ENCODE measurements at places on chromosomes 4 and X.

DNA sequence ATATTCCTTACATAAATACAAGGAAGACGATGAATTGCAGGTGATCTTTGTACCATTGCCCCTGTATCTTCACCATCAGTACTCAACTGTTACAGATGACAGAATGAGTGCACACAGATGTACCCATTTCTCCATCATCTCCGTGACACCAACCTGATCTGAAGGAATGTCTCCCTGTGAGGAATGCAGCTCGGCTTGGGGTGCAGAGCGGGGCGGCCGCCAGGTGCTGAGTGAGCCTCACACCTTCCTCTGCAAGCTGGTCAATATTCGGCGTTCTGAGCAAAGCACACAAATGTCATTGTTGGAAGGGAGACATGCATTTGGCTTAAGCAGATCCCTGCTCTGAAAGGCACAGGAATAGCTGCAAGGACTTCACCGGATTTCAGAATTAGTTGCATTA, 7.4 kb downstream of the ARSD start:
- DNase-seq, result no peak

DNA sequence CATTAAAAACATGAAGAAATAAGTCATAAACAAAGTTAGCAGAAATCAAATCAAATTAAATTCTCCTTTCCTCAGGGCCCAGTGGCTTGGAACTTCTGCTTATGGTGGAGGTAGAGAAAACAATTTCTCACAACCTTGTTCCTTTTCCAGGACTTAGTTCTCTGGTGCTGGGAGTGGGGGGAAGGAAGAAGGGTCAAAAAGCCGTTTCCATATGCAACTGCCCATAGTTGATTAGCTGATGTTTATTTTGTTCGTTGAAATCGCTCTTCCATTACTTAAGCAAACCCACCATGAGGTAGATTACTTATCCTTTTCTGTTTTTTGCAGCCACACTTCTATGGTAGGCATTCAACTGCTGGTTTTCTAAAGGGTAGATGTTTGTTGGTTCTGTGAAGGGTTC, 94.2 kb downstream of the ARSJ start:
- DNase-seq, result no peak

DNA sequence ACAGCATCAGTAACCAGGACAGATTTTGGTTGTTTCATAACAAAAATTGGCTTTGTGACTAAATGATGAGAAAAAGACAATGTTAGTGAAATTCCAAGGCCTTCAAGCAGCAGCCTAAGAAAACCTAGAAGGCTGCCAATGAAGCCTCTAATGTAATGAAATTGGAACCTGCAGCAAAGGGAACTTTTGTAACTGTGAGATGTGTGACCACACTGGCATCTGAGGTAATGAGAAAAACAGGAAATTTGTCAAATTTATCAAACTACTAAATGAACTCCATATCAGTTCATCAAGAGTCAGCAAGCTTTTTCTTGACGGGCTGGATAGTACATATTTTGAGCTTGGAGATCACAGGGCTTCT, 30.4 kb upstream of the EMCN start:
- no peak for DNase-seq

DNA sequence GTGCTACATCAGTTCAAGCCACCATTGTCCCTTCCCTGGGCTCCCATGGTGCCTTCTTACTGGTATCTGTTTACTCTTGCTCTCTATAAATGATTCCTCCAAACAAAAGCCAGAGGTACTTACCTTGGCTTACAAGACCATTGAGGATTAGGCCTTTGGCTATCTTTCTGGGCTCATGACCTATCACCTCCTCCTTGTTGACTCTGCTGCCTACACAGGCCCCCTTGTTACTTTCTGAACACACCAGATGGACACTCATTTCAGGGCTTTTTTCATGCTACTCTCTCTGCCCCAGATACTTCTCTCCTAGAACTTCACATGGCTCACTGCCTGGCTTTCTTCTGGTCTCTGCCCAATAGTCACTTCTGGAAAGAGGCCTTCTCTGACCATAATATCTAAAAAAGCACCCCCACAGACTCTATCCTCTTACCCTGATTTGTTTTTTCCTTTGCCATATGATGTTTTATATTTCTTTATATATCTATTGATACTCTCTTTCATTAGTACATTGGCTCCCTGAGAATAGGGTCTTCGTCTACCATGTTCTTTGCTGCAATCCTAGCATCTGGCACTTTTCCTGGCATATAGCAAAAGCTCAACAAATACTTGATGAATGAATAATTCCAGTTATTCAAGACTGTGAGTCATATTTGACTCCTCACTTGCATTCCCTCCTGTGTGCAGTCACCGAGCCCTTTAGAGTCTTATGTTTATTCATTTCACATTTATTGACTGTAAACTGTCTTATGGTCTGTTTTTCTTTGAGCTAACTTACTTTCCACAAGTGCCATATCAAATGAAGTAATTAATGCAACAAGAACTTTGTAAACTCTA, 27.1 kb upstream of the TAPT1 start:
- DNase-seq, result peak; percentile 31

- DNase-seq, result no peak
These were observed 67.5 kb upstream of the DDX60 start for GRCh38 chr4:168386002-168386401.

- no peak for DNase-seq
These were observed 205.4 kb downstream of the LDB2 start for GRCh38 chr4:16692961-16693506.

- no peak for DNase-seq
These were observed 122.1 kb downstream of the FRAS1 start for GRCh38 chr4:78179196-78179595.

GRCh38 chr4:156771171-156771837, 200.3 kb downstream of the PDGFC start:
- peak; percentile 62 for DNase-seq

DNA sequence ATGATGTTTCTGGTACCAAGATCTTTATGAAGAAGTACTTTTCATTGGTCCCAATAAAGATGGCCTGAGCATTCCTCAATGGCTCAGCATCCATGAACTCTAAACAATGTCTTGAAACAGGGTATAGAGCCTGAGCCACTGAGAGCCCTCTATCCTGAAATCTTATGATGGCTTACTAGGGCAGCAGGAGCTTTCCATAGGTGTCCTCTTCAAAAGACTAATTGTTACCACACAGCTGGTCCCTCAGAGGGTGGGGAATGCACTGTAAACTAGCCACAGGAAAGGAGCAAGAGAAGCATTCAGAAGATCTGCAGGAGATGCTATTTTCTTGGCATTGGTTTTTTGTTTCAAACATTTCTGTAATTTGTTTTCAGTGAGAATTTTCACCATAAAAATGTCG, 5.6 kb upstream of the BANK1 start:
- peak; percentile 0 for DNase-seq

GRCh38 chrX:97849951-97850350, 966.2 kb downstream of the RPA4 start:
- no peak for DNase-seq

DNA sequence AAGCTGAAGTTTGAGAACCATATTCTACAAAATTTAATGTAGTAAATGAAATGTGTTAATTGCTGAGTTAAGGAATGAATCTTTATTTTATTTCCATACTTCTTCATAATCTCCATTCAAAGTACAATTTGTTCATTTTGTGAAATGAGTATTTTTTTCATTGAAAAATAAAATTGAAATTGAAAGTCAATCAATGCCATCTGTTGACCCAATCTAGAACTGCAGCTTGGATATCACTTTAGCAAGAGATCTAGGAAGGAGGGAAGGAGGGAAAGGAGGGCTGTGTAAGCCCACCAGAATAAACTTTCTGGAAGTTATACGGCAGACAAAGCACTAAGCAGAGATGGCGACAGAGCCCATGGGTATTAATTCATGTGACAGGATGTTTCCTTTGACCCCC, 128.4 kb downstream of the ZMAT1 start:
- DNase-seq, result no peak

DNA sequence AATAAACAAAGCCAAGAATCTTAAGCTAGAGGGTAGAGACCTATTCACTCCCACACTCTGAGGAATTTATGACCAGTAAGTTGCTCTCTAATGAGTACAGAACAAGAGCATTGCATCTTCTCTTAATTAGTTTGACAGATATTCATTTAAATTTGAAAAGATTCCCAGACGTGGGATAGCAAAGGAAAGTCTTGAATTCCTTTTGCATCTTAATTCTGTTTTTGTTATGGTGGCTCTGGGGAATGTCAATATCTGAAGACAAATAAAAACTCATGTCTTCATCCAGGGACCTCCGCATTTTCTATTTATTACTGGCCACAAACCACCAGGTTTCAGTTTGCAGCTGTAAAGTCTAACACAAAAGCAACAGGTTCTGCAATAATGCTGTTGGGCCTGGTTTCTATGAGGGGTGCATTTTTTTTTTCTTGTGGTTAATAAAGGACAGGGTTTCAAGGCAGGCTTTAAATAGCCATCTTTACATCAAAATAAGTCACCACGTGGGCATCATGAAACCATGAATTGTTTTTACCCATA, 172.3 kb downstream of the SHROOM3 start:
- DNase-seq, result no peak

Measured in NCI-H146 (cell line).